ENCODE measurements at places on chromosomes 7 and 10.

- no peak for DNase-seq
Observed at GRCh38 chr7:109579901-109580300, 1010.2 kb downstream of the DNAJB9 start.

GRCh38 chr7:123622660-123623386, 21.2 kb downstream of the ASB15 start:
- DNase-seq, result no peak

GRCh38 chr10:15571575-15571974, 148.1 kb downstream of the ITGA8 start:
- DNase-seq, result no peak

- peak; percentile 87 for DNase-seq
Observed at GRCh38 chr7:1432411-1433082, 26.7 kb downstream of the MICALL2 start.

DNA sequence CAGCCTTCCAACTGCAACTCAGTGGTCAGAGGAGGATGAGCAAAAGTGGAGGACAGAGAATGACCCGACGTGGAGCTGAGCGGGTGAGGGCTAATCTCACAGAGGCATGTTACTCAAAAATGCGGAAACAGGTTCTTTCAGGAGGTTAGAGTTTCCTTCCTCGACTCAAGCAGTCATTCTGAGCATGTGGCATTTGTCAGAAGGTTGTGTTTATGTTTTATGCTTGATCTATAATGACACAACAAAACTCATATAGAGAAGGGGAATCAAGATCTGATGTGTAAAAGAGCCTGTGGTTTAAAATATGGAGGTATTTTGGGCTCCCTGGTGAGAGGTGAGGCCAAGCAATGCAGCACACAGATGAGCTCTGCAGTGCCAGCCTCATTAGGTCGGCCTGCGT, 311.4 kb downstream of the ADARB2 start:
- DNase-seq, result no peak

GRCh38 chr7:79298145-79298760, 155.2 kb downstream of the MAGI2 start:
- no peak for DNase-seq

- DNase-seq, result no peak
Observed at GRCh38 chr10:56679578-56679977, 318.5 kb upstream of the ZWINT start.

GRCh38 chr7:94514140-94514889, 4.7 kb downstream of the CASD1 start:
- no peak for DNase-seq

DNA sequence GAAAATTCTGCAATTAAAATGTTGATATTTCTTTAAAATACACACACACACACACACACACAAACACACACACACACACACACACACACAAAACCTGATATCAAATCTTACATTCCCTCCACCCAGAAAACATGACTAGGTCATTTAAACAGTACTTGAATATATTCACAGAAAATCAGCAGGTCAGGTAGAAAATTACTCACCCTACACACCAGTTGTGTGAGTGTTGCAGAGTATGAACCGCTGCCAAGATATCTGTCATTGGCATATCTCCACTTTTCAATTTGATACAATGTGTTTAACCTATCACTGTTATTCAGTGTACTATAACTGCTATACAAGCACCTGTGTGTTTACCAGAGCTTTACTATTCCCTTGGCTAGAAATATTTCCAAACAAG, 283.6 kb upstream of the LRRTM3 start:
- DNase-seq, result no peak

DNA sequence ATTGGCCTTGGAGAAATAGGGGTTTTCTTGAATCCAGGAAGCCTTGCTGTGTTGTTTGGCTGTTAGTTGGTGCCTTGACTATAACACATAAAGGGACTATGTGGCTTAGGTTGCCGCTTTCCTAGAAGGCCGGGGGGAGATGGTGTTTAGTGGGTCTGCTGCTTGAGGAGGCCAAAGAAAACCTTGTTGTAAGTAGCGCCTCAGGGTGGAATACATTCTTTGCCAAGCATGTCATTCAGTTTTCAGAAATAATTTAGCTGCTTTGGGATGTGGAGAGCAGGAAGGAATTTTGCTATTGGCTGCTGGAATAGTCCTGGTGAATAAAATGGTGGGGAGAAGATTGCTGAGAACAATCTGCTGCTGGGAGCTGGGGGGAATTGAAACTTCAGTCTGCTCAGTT, 132.9 kb upstream of the WNT16 start:
- DNase-seq, result no peak

GRCh38 chr10:114418109-114418508, 13.8 kb upstream of the AFAP1L2 start:
- no peak for DNase-seq

DNA sequence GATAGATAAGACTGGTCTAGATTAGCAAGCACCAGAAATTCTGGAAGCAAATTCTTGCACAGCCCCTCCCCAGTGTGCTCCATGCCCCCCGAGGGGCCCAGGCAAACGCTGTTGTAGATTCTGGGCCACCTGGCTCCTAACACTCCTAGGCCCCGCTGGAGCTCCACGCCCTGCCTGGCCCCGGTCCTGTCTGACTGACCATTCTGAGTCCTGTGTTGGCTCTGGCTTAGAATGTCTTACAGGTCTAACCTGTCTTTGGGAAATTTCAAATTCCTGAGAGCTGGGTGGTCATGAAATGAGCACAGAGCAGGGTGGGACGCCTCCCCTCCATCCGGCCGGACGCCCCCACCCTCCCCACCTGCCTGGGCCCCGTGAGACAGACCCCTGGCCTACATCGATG, 12.6 kb upstream of the OPALIN start:
- DNase-seq, result no peak

DNA sequence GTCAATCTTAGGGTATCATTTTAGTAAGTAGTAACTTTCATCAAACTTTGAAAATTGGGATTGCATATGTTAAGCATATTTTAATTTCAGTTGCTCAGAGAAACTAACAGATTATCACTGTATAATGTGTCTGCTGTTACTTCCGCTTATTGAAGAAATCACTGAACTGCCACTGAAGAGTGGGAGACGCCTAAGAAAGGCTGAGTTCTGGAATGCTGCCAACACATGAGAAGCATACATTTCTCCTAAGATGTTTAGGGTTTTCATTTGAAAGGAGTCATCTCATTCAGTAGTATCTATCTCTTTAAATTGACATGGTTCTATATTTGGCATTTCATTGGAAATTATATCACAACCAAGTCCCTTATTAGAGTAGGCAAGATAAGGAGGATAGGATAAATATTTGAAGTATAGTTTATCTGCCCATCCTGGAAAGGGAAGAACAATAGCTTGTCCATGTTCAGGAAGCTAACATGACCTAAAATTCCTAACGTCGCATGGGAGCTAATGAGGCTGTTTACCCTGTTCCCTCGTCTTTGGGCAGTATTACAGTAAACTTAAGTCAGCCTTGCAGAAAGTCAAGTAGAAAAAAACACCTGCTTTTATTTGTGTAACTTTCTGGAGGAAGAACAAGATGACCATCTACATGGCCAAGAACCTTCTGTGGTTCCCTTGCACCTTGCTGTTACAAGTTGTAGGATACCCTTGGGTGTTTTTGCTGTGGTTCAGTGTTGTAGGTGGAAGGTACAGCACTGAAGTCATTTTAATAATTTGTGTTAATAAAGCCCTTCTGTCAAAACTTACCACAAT, 67.3 kb downstream of the NHLRC2 start:
- no peak for DNase-seq

GRCh38 chr10:112370424-112370819, 3.5 kb upstream of the ACSL5 start:
- DNase-seq, result no peak

Data from H54 (cell line).